Stimulated activated CD4-positive, alpha-beta T cell treated with anti-CD3 and anti-CD28 coated beads, Interleukin-4, amount 100 ng/mL, for 24 hours (primary cell): ENCODE measurements at places on chromosomes 5 and 9.

- DNase-seq = no peak
Measured at GRCh38 chr5:137843676-137844299, 23.9 kb upstream of the MYOT start.

- DNase-seq = no peak
Measured at GRCh38 chr5:31059889-31060288, 133.6 kb upstream of the CDH6 start.

- no peak for DNase-seq
Measured at GRCh38 chr5:58094031-58094430, 365.9 kb downstream of the PLK2 start.

GRCh38 chr5:81825237-81825636, 74.3 kb upstream of the SSBP2 start:
- DNase-seq = no peak

- no peak for DNase-seq
Measured at GRCh38 chr9:78400496-78400895, 103.6 kb downstream of the PSAT1 start.

DNA sequence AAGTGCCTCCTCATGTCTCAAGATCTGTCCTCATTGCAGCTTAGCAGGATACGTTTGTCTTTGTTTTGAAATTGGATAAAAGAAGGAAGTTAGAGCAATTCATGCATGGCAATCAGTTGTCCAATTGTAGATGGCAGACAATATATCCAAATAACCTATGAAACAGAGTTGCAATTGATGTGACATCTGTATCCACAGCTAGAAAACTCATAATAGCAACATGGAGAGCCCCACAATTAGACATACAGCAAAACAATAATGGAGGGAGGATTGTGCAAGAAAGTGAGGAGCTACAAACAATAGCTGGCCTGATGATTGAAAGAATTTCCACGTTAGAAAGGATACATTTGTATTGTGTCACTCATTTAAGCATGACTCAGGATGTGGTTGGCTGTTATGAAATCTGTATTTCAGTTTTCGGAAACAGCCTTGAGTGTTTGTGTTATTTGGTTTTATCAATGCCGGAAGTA, 132.0 kb downstream of the FAM174A start:
- no peak for DNase-seq

GRCh38 chr9:111944241-111944866, 47.7 kb downstream of the UGCG start:
- no peak for DNase-seq

DNA sequence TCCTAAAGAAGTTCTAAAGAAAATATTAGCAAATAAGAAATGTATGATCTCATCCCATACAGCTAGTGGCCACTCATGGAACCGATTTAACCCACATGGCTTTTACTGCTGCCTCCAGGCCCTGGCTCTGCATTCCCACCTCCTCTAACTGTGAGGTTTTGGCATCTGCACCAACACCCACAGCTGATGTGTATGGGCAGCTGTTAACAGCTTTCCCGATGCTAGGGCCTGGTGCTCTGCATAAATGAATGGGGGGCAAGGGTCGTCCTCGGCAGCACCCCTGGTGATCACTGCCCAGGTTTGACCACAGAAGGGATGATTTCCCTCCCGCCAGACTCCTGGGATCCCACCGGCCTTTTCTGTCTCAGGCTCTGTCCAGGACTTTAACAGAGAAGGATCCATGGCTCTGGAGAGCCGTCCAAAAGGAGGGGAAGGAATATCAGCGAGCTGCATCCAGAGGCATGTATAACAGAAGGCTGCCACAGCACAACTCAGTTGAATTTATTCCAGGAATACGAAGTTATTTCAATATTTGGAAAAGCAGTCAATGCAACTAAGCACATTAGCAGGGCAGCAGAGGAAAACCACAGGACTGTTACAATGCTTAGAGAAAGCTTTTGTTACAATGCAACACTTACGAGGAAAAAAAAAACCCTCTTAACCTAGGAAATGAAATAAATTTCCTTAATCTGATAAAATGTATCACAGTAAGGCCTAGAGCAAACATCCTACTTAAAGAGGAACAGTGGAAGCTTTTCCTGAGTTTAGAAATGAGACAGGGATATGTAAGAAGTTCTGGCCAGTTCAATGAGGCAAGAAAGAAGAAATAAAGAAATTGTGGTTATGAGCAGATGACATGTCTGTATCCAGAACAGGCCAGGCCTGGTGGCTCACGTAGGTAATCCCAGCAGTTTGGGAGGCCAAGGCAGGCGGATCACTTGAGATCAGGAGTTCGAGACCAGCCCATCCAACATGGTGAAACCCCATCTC, 63.1 kb downstream of the NACC2 start:
- DNase-seq = no peak

DNA sequence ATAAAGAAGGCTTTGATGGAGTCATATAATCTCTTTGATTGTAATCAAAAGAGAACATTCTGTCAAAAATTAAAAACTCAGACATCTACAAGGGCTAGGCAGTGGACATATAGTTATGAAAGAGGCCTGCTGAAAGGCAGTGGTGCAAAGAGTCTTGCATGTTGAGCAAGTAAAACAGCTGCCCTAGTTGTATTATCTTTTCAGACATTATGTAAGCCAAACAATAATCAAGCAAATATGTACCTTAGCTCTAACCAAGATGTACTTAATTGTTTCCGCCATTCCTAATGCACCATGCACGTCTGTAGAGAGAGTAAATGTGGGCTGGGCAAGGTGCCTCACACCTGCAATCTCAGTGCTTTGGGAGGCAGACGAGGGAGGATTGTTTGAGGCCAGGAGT, 14.3 kb downstream of the GAPT start:
- no peak for DNase-seq
